AG04449 (cell line): ENCODE measurements at places on chromosomes 4 and X.

- no peak for DNase-seq
Measured at GRCh38 chr4:144338148-144338547, 197.6 kb upstream of the GYPA start.

DNA sequence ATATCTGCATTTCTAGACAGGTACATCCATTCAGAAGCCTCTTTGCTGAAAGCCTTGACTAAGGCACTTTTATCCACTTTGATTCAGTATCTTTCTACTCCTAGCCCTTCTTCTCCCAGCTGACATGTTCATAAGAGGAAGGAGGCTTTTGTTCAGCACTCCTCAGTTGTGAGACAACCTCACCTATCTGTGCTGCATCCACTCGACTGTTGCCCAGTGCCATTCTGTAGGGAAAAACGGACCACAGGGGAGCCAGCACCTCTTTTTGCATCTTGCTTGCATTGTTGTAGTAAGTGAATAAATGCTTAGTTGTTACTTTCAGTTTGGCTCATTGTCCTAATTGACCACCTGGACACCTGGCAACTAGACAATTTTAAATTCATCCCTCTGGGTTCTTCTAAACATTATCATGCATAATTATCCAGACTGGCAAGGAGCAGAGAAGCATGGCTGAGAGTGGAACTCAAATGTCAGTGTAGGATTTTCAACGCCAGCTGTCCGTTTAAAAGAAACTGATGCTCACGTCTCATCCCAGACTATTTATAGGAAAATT is 83.8 kb upstream of the BOD1L1 start:
- no peak for DNase-seq

- DNase-seq = no peak
Measured at GRCh38 chr4:142725886-142726285, 120.2 kb downstream of the INPP4B start.

DNA sequence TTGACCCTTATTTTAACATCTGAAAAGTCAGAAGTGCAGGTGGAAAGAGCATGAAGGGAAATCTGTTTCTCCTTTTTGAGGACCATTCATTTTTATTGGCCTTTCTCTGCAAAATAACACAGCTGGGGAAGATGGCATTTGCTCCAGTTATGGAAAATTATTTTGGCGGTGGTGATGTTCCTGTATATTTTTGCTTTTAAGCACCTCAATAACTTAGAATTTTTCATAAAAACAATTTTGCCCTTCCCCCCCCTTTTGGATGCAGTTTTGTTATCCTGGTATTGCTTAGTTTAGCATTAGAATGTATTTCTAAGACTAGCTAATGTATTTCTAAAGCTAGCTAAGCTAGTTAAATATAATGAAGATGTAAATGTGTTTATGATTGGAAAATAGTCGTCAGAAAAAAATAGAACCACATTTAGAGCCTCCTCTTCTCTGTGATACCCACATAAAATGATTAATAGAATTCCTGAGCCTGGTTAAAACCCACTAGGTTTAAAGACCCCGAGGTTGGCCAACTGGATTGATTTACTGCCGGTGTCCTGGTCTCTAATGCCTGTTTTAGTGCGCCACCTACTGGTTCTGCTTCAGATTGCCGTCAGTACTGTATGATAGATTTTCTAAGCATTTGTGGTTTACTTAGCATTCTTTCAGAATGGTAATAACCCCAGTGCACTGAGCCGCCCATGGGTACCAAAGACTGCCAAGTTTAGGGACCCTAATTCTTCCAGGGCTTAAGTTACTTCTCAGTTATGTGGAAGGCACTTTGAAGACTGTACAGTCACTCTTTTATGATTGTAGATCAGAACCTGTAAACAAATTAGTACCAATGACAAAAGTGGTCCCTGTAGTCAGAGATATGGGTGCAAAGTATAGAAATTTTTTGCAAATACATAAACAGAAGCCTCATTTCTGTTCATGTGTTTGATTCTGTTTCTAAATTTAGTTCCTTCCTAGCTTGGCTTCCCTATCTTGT is 11.4 kb downstream of the KLF3 start:
- DNase-seq = peak; percentile 34

DNA sequence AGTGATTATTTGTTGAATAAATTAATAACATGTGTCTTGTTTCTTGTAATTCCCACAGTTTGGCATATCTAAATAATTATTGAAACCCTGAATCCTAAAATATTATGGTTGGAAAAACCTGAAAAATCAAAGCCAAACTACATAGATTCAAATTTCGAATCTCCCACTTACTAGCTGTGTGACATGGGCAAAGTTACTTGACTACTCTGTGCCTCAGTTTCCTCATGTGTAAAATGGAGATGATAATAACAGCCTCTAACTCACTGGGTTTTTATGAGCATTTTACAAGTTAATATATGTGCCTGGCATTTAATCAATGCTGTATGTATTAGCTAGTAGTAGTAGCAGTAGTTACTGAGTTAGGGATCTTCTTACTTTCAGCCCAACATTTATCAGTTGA is 34.6 kb upstream of the BRS3 start:
- DNase-seq = no peak

- no peak for DNase-seq
Measured at GRCh38 chr4:13523591-13524503, 20.5 kb downstream of the NKX3-2 start.

DNA sequence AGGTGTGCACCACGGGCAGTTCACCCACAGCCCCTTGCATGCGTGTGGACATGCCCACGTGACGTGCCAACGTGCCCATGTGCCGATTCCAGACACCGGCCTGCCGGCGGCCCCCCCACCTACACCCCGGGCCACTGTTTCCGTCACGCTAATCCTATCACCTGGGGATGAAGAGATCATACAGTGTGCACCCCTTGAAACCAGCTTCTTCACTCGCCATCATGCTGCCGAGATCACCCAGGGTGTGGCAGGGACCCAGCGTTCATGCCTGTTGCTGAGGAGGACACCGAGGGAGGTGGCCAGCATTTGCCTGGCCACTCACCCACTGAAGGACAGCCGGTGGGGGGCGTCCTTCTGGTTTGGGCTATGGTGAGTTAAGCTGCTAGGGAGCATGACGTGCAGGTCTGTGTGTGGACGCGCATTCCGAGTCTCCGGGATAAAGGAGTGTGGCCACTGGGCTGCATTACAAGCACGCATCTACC is 14.1 kb downstream of the CTBP1 start:
- no peak for DNase-seq

- DNase-seq = no peak
Measured at GRCh38 chrX:109783701-109784079, 50.6 kb upstream of the ACSL4 start.

DNA sequence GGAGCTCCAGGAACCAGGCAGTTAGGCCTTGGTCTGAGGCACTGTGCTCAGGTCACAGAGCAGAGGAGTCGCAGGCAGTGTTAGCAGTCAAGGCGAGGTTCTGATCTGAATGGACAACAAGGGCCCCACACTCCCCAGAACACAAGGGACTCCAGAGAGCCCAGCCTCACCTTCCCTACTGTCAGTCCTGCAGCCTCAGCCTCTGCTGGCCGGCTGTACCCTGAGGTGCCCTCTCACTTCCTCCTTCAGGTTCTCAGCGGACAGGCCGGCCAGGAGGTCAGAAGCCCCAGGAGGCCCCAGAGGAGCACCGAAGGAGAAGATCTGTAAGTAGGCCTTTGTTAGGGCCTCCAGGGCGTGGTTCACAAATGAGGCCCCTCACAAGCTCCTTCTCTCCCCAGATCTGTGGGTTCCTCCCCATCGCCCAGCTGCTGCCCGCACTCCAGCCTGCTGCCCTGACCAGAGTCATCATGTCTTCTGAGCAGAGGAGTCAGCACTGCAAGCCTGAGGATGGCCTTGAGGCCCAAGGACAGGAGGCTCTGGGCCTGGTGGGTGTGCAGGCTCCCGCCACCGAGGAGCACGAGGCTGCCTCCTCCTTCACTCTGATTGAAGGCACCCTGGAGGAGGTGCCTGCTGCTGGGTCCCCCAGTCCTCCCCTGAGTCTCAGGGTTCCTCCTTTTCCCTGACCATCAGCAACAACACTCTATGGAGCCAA is 26.2 kb downstream of the MAGEA9 start:
- no peak for DNase-seq

DNA sequence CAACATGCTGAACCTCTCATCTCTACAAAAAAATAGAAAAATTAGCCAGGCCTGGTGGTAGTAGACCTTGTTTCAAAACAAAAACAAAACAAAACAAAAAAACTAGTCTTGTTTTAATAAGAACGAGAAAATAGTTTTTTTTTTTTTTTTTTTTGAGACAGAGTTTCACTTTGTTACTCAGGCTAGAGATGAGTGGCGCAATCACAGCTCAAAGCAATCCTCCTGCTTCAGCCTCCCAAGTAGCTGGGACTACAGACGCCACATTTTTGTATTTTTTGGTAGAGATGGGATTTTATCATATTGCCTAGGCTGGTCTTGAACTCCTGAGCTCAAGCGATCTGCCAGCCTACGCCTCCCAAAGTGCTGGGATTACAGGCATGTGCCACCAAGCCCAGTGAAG is 47.7 kb upstream of the UGDH start:
- no peak for DNase-seq

DNA sequence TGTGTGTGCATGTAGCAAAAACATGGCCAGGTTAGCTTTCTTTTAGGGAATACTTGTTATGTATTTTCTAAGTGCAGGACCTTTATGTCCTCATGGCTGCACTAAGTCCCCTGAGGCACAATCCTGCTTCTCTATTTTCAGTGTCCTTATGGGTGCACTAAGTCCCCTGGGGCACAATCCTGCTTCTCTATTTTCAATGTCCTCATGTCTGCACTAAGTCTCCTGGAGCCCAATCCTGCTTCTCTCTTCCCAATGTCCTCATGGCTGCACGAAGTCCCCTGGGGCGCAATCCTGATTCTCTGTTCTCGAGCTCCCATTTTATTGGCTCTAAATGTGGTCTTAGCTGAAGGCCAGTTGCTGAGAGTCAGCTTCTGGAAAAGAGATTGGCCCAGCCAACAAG is 49.7 kb upstream of the GPRIN3 start:
- no peak for DNase-seq

DNA sequence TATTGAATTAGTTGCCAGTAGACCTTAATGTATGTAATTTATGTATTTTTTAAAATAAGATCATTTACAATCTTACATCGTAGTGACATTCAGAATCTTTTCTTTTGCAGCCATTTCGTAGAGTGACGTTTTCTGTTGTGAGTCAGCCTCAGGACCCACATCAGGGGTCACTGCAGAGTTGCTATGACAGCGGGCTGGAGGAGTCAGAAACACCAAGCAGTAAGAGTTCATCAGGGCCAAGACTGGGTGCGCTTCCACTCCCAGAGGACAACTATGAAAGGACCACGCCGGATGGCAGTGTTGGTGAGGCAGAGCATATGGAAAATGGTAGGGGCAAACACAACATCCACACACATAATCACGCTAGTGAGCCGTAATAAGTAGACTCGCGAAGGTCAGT is 199.9 kb downstream of the PCDH7 start:
- no peak for DNase-seq

DNA sequence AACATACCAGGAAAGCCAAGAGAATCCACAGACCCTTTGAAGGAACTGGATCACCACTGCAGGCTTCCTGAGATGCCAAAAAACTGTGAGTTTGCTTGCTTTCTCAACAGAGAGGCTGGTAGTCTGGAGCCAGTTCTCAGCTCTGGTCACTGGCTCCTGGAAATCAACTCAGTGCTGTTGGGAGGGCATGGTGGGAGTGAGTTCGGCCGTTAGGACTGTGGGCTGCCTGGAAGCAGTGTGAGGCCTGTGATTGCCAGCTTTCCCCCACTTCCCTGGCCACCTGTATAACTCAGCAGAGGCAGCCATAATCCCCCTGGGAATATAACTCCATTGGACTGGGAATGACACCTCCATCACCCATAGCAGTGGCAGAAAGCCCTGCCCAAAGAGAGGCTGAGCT is 122.0 kb upstream of the FSTL5 start:
- DNase-seq = no peak

- DNase-seq = no peak
Measured at GRCh38 chrX:9280831-9281230, 184.0 kb upstream of the TBL1X start.

DNA sequence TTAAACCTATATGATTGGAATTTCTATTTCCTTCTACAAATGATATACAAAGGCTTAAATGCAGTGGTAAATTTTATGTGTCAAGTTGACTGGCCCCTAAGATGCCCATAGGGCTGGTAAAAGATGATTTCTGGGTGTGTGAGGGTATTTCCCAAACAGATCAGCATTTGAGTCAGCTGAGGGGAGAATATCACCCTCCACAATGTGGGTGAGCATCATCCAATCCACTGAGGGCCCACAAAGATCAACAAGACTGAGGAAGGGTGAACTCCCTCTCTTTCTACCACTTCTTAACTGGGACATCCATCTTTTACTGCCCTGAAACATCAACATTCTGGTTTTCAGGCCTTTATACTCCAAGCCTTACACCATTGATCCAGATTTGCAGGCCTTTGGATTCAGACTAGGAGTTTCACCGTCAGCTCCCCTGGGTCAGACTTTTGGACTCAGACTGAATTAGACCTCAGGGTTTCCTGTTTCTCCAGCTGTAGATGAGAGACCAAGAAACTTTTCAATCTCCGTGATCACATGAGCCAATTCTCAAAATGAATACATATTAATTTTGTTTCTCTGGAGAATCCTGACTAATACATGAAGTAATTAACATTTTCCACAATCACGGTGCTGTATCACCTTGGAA is 1020.7 kb upstream of the SLIT2 start:
- DNase-seq = no peak

DNA sequence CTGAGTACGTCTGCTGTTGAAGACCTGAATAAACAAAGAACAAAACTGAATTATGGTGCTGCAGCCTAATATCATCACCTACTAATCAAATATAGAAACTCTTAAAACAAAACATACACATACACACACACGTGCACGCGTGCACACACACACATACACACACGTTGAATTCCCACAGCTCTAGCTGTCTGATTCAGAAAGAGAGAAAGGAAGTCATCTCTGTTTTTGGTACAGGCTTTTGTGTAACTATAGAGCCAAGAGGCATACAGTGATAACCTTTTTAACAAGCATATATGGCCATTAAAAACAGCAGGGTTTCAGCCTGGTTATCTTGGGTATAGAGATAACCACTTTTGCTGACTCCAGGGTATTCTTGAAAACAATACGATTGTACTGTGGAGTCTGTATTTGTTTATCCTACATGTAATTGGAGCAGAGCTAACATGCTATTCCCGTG is 823.2 kb downstream of the CCSER1 start:
- DNase-seq = no peak
